ENCODE measurements at places on chromosomes 4 and X.

GRCh38 chrX:154729439-154729838 is 21.4 kb downstream of the GAB3 start:
- DNase-seq = no peak

- DNase-seq = no peak
Measured at GRCh38 chr4:7820031-7820818, 119.4 kb downstream of the AFAP1 start.

DNA sequence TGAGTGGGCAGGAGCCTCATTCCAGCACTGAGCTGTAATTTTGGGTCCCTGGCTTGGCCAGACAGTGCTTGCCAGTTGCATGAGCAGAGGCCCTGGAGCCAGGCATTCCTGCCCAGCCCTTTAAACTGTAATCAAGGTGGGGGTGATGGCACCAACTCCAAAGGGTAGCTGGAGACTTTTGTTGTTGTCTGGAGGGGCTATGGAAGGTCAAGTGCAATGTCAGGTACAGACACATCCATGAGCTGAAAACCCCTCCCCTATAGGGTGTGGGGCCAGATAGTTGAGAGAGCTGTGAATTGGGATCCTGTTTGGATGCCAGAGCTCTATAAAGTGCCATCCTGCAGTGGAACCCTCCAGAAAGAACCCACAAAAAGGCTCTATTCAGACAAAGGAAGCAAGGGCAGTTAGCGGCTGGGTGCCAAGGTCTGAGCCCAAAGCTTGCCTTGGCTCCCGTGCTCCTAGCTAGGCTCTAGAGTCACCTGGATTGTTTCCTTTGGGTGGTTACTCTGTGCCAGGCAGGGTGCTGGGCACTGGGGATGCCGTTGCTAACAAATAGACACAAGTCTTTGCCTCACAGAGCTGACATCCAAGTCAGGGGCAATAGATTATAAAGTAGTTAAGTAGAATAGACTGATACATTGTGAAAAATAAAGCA is 163.0 kb downstream of the EFNB1 start:
- DNase-seq = no peak

DNA sequence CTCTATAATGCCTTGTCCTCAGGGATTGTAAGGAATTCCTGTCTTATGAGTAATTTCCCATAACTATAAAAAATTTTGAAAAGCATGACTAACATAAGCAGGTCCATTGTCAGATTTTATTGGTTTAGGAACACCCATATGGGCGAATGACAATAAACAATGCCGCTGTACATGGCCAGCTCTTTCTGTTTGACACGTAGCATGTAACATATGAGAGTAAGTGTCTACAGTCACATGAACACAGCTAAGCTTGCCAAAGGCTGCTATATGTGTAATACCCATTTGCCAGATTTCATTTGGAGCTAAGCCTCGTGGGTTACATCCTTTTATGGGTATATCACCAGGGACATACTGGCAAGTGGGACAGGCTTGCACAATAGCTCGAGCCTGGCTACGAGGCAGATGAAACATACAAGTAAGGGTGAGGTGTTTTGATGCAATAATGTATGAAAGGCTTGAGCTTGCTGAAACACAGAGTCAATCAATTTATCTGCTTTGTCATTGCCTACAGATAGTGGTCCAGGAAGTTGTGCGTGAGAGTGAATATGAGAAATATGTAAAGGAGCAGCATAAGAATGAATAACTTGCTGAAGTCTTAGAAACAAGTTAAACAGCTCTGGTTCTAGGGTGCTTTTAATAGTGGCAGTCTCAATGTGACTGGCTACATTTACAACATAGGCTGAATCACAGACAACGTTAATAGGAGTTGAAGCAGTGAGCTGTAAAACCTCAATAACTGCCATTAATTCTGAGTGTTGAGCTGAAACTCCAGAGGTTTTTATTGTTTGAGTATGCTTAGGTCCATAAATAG is 67.4 kb upstream of the UGT2B10 start:
- DNase-seq = peak; percentile 65

GRCh38 chr4:188573104-188573503 is 433.9 kb downstream of the TRIML1 start:
- no peak for DNase-seq

- DNase-seq = no peak
Measured at GRCh38 chr4:72843466-72843865, 226.1 kb downstream of the COX18 start.

GRCh38 chr4:84952004-84952403 is 14.5 kb downstream of the WDFY3 start:
- no peak for DNase-seq

DNA sequence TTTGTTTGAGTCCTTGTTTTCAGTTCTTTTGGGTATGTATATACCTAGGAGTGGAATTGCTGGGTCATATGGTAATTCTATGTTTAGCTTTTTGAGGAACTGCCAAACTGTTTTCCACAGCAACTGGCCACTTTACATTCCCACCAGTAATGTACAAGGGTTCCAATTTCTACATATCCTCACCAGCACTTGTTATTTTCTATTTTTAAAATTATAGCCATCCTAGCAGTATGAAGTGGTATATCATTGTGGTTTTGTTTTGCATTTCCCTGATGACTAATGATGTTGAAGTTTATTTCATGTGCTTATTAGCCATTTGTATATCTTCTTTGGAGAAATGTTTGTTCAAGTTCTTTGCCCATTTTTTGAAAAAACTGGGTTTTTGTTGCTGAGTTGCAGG is 39.6 kb downstream of the TMEM164 start:
- DNase-seq = no peak

All from large intestine (tissue), 12 donors.